ENCODE measurements at places on chromosomes 2 and 18.

DNA sequence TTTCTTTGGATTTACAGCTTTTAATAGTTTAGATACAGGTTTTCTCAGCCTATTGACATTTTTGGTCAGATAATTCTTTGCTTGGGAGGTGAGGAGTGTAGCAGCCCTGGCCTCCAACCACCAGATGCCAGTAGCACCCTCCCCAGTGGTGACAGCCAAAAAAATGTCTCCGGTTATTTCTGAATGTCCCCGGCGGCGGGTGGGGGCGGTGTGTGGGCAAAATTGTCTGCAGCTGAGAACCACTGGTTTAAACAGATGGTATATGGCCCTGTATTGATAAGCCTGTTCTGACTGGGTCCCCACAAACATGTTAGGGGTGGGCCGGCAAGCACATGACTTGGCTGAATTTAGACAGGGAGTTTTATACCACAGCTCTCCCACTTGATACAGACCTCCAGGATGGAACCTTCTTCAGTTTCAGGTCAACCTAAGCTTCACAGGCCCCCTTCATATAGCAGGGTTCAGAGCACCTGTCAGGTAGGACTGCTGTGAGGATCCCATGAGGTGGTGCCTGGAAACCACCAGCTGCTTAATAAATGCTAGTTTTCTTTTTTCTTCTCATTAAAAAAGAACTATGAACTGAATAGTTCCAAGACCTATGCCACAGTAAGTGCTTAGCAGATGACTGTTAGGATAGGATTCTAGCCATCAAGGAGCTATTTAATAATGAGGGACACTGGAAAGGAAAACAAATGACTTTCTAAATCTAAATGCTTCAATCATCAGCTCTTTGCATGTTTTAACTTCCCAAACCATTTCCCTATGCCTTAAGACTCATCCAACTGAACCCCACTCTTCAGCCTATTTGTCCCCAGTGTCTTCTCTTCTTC lies 18.1 kb downstream of the LPIN2 start:
- DNase-seq: peak; percentile 50

- DNase-seq: no peak
Measured at GRCh38 chr2:200567932-200568331, 17.9 kb upstream of the AOX1 start.

GRCh38 chr2:49936965-49937364 lies 782.6 kb upstream of the FSHR start:
- DNase-seq: no peak

- DNase-seq: no peak
Measured at GRCh38 chr18:49247781-49248180, 212.7 kb downstream of the DYM start.

GRCh38 chr2:23940718-23941620 lies 706 bp downstream of the UBXN2A start:
- no peak for DNase-seq

DNA sequence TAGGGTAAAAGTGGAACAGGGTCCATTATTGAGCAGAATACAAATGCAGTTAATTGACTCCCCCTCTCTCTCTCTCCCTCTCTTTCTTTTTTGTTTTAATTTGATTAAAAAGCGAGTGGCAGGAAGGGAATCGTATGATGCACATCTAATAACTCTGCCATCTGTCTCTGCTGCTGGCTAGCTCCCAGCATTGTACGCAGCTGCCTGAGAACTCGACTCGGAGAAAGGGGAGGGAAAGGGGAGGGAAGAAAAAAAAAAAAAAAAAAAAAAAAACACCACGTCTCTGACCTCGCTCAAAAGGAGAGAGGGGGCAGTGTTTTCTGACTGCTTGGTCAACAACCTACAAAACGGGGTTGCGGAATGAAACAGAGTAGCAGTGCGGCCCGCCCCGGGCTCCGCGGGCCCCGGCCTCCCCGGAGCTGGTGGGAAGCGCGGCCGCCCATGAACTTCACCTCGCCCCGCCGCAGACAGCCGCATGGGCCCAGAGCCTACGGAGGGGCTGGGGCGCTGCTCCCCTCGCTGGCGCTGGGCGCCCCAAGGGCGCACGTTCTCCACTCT lies 265.7 kb downstream of the TCF4 start:
- DNase-seq: peak; percentile 88

All from left ventricle myocardium superior (tissue), 1 donor.